ENCODE measurements at places on chromosomes 3 and 15.

- DNase-seq, result no peak
Observed at GRCh38 chr3:185729337-185730055, 95.3 kb downstream of the IGF2BP2 start.

DNA sequence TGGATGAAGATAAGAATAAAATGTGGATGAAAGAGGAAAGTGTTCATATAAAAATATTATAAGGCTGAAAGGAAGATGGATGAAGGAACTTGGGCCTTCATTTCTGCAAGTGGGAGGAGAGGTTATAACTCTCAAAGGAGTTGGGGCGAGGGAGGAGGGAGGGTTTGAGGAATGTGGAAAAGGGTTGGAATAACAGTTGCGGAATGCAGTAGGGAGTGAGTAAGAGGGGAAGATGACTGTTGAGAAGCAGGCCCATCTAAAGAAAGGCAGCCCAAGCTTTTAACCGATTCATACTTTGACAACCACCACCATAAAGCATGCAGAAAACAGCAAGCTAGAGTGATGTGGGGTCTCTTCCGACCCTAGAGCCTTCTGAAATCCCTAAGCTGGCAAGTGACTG is 8.3 kb upstream of the TM4SF4 start:
- DNase-seq, result peak; percentile 39

GRCh38 chr3:50674349-50675178 is at the start of gene DOCK3:
DOCK3 (plus strand) TSS chr3:50674927; CDS start chr3:50675264, 337 bp downstream.
- peak; percentile 85 for DNase-seq

GRCh38 chr3:153574445-153574844 is 412.4 kb downstream of the RAP2B start:
- no peak for DNase-seq

DNA sequence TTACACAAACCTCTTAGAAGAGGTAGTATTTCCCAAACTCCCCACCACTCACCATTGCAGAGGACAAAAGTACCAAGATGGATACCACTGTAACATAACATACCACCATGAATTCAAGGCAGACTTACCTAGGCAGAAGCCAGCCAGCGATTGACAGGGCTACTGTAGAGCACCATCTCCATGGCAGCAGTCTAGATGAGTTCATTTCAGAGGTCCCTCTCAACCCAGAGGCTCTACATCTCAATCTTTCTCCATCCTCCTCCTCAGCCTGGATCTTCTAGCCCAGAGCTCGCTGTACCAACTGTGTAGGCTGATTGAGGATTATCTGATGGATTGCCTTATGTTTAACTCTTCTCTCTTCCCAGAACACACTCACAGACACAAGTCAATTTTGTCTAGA is 2.0 kb upstream of the PLIN1 start:
- DNase-seq, result no peak

DNA sequence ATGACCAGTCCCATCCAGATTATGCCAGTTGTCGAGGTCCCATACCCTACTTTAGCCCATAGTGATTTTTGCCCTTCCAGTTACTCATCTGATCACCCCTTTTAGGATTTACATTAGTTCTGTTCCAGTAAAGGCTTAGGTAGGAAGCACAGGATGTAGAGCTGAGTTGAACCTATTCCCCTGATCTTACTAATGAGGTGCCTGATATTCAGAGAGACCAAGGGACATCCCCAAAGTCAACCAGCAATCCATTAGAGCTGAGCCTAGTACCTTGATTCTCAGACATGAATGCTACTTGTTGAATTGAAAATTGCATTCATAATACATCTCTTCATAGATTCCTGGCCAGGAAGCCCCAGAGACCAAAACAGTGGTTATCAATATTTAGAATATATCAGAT is 24.7 kb downstream of the CTDSPL start:
- no peak for DNase-seq

DNA sequence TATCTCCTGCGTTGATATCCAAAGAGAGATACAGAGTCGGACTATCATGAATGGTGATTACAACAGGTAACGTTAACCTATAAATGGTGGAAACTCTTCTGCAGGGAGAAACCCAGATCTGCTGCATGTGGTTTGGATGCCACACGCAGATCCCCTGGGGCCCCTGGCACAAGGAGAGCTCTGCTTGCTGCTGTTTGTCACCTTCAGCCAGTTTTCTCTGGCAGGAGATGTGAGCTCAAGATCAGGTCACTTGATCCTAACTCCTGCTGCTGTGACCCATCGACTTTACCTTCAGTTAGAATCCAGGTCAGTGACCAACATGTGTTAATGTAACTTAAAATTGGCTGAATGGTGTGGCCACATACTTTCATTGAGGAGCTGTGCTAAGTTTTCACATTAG is 23.8 kb upstream of the GPR171 start:
- DNase-seq, result no peak

DNA sequence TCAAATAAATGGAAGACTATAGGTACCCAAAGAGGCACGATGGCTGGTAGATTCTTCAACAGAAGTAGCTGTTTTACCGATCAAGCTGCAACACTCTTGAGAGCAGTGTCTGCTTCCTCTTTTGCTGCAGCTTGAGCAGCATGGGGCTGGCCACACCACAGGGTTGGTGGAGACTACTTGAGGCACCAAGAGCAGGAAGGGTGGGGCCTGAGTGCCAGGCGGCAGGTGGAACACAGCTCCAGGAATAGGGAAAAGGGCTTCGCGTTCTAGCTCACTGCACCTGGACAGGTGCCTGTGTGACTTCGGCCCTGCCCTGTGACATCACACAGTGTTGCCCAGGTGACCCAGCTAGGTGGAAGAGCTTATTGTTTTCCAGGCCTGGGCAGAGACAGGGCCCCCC is at the start of gene CCDC33:
CCDC33 (plus strand) TSS at position 365 of the 400 bp plus-strand sequence. CDS start 394 bp downstream, outside the sequence.
- no peak for DNase-seq

DNA sequence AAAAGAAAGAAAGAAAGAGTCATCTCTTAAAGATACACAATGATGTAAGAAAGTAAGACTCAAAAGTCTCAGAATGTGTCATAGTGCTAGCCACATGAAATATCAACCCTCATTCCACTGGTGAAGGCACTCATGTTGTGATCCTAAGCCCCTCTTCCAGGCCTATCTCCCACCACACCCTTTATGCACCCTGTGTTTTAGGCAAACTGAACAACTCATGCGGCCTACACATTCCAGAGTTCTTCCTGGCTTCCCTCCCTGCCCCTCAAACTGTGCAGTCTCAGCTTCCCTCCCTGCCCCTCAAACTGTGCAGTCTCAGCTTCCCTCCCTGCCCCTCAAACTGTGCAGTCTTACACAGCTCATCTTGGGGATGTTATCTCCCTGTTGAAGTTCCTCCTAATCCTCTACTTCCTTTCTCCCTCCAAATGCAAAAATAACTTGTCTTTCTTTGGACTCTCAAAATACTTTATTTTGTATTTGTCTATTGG is 69.0 kb upstream of the FNDC3B start:
- no peak for DNase-seq

GRCh38 chr15:71323082-71323481 is 207.8 kb downstream of the THSD4 start:
- DNase-seq, result no peak

DNA sequence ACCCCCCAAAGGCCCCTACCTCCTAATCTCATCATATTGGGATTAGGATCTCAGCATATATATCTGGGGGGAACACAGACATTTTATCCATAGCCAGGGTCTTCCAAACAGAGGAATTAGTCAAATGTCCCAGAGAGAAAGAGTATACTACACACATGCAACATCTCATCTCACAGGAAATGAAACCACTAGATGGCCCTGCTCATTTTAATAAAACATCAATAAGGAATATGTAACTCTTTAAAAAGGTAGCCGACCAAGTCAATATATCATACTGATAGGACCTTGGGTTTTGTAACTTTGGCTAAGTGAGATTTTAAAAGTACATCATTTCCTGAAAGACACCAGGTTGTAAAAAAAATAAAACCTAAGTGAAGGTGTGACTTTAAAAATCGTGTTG is 45.6 kb upstream of the THSD4 start:
- DNase-seq, result no peak

DNA sequence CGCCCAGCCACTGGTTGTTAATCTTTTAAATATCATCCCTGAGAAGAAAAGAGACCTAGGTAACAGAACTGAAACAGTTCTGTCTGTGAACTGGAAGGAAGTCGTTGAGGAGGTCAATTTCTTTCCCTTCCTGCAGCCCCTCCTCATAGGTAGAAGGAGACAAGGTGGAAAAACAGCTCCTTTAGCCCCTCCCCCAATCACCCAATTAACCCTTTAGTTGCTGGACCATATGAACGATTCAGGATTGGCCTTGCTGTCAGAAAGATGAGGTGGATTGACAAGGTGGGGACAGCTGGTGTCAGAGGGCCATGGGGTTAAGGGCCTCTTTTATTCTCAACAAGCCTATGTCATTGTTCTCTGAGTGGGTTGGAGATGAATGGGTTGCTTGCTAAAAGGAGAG is 36.0 kb upstream of the ZNF445 start:
- no peak for DNase-seq

DNA sequence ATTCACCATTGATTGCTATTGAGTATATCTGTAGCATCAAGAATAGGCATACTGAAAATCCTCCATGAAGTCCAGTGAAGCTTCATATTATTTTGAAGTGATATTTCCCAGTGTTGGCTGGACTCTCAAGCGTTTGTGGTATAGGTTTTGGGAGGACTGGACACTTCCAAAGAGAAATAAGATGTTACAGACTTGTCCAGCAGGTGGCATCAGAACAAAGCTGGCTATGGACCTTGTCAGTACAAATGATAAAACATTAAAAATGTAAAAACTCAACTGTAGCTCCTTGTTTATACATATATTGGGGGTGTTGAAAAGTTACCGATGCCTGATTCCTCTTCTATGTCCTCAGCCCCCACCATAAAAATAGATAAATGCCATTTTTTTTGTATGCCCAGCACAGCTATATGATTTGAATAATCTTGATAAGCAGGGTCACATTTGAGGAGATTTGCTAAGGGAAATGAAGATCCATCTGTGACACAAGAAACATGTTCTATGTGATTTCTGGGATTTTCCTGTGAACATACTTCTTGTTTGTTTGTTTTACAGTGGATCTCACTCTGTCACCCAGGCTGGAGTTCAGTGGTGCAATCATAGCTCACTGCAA is 54.5 kb upstream of the GOLGA6B start:
- DNase-seq, result no peak

- peak; percentile 39 for DNase-seq
Observed at GRCh38 chr3:120348065-120348990, 826 bp downstream of the LRRC58 start.

DNA sequence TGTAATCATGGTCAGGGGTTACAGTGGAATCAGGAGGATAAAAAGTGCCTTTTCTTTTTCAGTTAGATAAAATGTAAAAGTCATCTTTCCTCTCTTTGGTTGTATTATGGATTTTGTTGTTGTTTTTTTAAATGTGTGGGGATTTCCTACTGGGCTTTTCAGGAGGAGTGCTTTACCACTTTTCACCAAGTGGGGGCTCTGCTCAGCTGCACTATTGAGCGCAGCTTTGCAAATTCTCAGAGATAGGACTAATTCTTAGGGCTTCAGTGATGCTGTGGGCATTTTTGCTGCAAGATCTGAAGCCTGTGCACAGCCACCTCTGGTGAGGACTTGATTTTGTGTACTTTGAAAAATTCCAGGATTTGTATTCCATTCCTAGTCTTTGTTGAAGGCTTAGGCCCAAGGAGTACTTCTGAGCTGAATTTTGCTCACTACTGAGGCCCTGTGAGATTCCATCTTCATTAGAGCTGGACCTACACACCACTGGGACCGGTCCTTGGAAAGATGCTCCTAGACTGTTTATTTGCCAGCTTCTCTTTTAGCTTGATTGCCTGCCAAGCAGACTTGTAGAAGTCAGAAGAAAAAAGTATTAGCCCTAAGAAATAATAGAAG is 7.5 kb downstream of the GNB5 start:
- DNase-seq, result no peak

- no peak for DNase-seq
Observed at GRCh38 chr3:117434661-117435412, 725.3 kb downstream of the TUSC7 start.

- DNase-seq, result no peak
Observed at GRCh38 chr3:131735116-131735515, 232.3 kb upstream of the MRPL3 start.

DNA sequence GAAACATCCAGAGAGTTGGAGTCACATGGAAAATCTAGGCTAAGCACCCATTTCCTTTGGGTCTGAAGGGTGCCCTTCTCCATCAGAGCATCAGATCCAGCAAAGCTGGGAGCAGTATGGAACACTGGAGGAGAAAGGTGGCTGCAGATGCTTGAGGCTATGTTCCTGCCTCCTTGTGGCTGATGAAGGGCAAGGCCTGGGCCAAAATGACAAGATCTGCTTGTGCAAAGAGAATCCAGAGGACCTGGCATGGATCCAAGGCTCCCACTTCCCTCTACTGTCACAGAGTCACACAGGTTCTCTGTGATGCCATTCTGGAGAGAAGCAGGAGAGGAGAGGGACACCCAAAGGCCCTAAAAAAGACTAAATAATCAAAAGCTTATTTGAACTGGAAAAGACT is 9.2 kb upstream of the ATP8B4 start:
- no peak for DNase-seq

DNA sequence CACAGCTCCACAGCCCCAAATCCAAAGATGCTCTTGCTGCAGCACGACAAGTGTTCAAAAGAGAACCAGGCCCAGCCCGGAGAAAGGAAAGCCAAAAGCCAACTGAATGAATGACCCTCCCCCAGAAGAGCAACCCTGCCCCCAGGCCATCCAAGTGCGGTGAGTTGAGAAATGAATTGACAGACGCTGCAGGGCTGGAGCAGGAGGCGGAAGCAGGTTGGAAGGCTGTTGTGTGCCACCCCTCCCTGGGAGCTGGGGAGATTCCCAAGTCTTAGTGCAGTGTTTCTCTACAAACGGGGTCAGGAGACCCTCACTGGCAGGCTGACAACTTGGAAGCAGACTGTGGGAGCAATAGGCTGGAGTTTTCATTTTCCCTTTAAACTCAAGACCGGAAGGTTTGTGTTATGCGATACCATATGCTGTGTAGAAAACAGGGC is 3.5 kb upstream of the SPTBN5 start:
- no peak for DNase-seq

DNA sequence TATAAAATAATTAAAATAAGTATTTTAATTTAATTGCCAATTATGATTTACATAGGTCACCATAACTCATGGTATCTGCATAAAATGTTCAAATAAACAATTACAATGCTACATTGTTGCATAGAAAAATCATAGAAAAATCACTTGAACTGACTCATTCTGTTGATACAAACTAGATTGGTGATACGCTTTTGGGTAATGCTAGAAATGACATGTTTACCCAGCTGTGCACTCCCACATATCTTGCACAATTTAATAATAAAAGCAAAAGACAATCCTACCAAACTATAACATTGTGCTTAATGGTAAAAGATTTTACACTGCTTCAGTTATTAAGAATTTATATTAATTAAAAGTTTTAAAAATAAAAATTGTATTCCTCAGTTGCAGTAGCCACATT is 45.8 kb upstream of the FBXL22 start:
- no peak for DNase-seq

- no peak for DNase-seq
Observed at GRCh38 chr3:17967111-17967510, 224.7 kb upstream of the TBC1D5 start.
